ENCODE measurements at places on chromosomes 1 and 21.

DNA sequence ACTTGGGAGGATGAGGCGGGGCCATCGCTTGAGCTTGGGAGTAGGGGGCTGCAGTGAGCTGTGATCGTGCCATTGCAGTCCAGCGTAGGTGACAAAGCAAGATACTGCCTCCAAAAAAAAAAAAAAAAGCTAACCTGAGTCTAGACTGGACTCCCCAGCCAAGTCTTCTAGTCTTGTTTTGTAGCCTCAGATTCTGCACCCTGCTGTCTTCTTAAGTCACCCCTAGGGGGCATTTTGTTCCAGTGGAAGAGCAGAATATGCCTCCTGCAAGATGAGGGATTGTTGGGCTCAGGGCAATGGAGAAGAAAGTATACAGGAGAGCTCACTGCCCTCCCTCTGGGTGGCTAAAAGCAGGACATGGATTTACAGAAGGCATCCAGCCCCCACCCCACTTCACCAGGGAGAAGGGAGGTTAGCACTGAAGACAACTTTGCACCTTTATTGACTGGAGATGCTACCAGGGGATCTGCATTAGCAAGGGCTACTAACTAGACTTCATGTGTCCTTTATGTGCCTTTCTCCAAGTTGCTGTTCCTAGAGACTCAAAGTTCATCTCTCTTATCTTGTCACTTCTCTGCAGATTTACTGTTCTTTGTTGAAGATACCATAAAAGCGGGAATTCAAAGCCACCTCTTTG, 15.3 kb upstream of the RNF187 start:
- DNase-seq: no peak

- DNase-seq: no peak
Measured at GRCh38 chr1:227131193-227131592, 187.1 kb downstream of the CDC42BPA start.

- no peak for DNase-seq
Measured at GRCh38 chr1:88371436-88372023, 312.5 kb upstream of the PKN2 start.

- no peak for DNase-seq
Measured at GRCh38 chr1:18739408-18739807, 108.8 kb downstream of the PAX7 start.

DNA sequence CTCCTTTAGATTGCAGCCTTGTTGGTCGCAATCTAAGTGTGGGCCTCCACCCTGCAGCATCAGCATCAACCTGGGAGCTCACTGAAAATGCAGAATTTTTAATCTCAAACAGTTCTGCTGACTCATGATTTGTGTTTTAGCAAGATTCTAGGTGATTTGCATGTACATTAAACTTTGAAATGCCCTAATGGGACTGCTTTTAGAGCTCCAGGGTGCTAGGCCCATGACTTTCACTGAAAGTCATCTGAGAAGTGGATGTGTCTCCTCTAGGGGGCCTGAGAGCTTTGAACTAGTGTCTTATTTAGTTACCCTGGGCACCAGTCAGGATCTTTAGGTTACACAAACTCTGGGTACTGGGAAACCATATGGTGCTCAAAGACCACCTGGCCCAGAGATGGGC, 9.0 kb downstream of the TRIM67 start:
- no peak for DNase-seq
